Fibroblast of the aortic adventitia (primary cell): ENCODE measurements at places on chromosomes 16 and 17.

- DNase-seq: no peak
Observed at GRCh38 chr16:381012-381788, 578 bp downstream of the PGAP6 start.

GRCh38 chr17:68356949-68357455, 65.7 kb downstream of the ARSG start:
- DNase-seq: no peak

DNA sequence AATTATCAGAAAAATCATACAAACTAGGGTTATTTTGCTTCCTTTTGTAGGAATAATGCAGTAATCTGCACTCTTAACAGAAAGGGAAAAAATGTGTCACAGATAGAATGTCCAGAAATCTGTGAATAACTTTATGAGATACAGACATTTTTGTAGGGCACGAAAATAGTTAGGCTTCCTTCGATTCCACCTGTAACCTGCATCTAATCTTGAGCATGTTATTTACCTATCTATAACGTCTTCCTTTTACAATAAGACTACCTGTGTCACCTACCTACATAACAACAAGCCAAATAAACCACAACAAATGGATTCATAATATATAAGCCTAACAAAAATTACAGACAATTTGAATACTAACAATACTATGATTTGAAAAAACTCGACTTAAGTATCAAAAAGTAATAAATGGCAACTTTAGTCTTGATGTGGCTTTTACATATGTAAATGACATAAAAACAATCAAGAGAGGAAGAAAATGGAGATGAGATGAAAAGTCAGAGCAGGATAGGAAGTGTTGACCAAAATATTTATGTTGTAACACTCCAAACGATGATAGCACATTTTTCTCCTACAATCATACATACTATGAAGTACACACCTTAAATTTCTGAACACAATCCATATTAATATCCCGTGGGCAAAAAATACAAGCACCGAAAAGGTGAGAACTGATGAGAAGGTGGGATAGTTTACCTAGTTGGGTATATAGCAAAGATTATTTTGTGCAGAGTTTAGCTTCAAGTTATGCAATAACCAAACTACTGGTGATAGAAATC, 2.5 kb downstream of the STAT5B start:
- no peak for DNase-seq

GRCh38 chr17:78040440-78041385, 82.2 kb downstream of the TNRC6C start:
- peak; percentile 62 for DNase-seq

DNA sequence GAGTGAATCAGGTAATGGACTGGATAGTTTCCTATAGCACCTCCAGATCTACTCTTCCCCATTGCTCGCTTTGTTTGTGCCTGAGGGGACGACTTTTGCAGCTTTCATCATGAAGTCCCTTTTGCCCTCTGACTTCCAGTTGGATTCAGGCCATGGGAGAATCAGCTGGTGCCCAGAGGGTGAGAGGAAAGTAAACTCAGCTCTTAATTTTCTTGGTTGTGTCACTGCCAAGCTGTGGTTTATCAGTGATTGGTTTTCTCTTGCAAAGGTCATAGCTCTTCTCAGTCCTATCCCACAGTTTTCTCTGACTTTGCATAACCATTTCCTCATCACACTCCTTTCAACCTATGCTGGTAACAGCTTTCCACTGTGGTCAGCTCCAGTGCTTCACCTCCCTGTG, 200.1 kb downstream of the KCNJ2 start:
- no peak for DNase-seq

GRCh38 chr17:7845359-7846062, 9.4 kb upstream of the TMEM88 start:
- DNase-seq: no peak

- DNase-seq: peak; percentile 77
Observed at GRCh38 chr16:57732037-57732436, 3.5 kb upstream of the KATNB1 start.

DNA sequence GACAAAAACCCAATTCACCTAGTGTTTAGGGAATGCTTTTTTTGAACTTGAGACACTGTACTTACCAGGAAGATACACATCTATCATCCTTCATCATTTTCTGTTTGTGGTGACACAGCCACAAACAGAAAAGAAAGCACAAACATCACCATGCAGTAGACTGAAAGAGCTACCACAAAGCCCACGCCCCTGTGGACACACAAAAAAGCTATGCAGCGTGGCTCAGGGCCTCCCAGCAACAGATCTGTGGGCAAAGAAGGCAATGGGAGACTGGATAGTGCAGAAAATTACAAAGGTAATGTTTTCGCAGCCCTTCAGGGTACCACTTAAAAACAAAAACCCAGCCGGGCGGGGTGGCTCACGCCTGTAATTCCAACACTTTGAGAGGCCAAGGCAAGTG, 9.6 kb downstream of the COTL1 start:
- no peak for DNase-seq

- peak; percentile 55 for DNase-seq
Observed at GRCh38 chr17:16463358-16464302, 28.4 kb downstream of the LRRC75A start.

DNA sequence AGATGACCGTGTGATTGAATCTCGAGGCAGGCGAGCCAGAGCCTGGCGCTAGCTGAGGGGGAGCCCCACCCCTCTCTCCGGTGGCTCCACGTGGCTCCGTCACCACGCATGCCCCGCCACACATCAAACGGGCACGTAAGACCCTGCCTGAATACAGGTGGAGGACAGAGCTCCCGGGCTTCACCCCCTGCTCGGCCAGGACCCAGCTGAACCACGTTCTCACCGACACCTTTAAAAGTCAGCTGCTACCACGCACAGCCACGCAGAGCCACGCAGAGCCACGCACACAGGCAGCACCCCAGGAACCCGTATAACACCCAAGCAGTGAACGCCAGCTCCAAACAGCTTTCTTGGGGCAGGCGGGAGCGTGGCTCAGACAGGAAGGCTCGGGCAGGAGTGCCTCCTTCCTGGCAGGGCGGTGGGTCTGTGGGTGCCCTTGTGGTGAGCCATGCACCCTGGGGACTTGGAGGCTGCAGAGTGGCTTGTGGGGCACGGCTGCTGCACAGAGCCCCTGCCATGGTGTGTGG, 4.4 kb downstream of the TMEM204 start:
- DNase-seq: no peak

- no peak for DNase-seq
Observed at GRCh38 chr17:35554668-35555067, 6.0 kb downstream of the SLFN14 start.

DNA sequence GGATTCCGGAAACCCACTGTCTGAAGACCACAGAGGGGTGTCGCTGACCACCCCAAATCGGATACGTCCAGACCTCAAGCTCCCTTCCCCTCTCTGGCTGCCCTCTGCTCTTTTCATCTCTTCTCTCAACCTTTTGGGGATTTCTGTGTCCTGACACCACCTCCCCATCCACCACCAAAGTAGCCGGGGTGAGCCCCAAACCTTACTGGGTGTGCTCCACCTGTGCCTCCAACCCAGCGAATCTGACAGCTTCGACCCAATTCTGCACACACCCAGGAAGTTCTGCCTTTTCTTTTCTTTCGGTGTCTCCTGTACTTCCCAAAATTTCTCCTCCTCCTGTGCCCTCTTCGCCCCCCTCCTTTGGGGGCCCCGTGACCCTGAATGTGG, 534 bp downstream of the KCTD11 start:
- no peak for DNase-seq

GRCh38 chr17:77419547-77420094, 278.9 kb downstream of the SEC14L1 start:
- no peak for DNase-seq

DNA sequence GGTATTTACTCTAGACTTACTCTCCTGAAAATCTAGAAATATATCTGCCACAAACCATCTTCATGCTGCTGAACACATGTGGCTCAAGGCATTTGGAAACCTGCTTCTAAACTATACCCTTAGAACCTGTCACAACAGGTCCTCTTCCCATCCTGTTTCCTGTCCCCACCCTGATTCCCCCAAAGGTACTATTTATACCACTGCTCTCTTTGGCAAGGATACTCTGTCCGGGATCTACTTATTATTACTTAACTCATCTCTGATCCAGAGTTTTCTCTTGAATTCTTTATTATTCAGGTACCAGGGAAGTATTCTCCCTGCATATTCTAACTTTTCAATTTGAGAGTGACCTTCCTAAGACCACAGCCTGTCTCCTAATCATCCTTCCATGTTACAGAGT, 33.4 kb downstream of the TRAF4 start:
- DNase-seq: no peak

GRCh38 chr17:33492731-33493265, 199.7 kb upstream of the ASIC2 start:
- DNase-seq: no peak

DNA sequence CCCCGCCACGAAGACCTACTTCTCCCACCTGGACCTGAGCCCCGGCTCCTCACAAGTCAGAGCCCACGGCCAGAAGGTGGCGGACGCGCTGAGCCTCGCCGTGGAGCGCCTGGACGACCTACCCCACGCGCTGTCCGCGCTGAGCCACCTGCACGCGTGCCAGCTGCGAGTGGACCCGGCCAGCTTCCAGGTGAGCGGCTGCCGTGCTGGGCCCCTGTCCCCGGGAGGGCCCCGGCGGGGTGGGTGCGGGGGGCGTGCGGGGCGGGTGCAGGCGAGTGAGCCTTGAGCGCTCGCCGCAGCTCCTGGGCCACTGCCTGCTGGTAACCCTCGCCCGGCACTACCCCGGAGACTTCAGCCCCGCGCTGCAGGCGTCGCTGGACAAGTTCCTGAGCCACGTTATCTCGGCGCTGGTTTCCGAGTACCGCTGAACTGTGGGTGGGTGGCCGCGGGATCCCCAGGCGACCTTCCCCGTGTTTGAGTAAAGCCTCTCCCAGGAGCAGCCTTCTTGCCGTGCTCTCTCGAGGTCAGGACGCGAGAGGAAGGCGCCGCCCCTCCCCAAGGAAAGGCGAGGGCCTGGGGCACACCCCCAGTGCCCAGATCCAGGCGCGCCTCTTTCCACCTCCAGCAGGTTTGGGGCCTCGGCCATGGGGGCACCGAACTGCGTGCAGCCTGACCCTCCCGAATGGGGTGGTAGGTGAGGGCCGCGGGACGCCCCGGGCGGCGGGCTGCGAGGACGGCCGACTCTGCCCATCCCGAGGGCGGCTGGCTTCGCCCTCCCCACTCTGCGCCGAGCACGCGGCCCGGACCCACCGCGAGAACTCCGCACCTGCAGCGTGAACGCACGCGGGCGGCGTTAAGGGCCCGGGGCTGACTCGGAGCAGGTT, 664 bp downstream of the HBQ1 start:
- DNase-seq: peak; percentile 49

GRCh38 chr16:19884611-19885450, at the start of gene GPRC5B:
TSS of gene GPRC5B (minus strand) at chr16:19884848. CDS start at chr16:19872845, 12,003 bp downstream.
- peak; percentile 36 for DNase-seq

DNA sequence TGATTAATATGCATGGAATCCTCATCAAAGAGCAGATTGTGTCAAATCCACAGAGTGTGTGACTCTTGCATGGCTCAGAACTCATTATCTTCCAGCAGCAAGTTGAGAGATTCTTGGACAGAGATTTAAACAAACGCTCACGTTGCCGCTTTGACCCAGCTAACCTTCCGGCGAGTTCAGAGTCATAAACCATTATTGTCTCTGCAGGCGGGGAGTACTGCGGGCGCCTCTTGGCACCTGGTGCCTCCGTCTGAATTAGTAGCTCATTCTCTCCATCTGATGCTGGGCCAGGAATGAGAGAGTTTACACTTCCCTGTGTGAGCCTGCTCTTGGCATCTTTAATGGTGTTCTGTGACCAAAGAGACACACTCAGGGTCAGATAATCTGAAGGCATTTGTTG, 138.6 kb upstream of the WSCD1 start:
- no peak for DNase-seq

DNA sequence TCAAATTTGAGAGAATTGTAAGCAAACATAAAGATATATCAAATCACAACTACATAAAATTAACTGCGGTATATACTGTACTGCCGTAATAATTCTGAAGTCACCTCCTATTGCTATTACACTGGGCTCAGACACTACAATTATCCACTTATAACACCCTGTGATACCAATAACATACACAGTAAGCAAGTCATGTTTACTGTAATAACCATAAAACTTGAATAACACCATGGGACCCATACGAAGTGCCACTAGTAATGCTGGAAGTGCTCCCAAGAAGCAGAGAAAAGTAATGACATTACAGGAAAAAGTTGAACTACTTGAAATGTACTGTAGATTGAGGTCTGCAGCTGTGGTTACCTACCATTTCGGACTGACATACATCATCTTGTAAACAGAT, 24.0 kb downstream of the CMC2 start:
- DNase-seq: no peak

DNA sequence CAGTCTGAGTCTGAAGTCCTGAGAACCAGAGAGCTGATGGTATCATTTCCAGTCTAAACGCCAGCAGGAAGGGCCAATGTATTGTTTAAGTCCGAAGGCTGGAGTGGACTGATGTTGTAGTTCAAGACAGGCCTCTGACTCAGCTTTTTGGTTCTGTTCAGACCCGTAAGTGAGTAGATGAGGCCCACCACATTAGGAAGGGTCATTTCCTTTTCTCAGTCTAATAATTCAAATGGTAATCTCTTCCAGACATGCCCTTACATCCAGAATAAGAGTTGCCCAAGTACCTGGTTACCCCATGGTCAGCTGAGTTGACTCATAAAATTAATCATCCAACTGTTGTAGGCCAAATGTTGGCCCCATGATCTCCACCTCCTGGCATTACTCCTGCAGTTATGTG, 442.6 kb upstream of the HSBP1 start:
- DNase-seq: peak; percentile 70

GRCh38 chr16:3364774-3365427, 9.2 kb downstream of the OR2C1 start:
- peak; percentile 94 for DNase-seq

GRCh38 chr17:70699408-70699807, 530.1 kb downstream of the KCNJ2 start:
- no peak for DNase-seq

- DNase-seq: no peak
Observed at GRCh38 chr16:2990891-2991290, 10.6 kb upstream of the PKMYT1 start.

- DNase-seq: peak; percentile 77
Observed at GRCh38 chr17:13074026-13074425, 56.2 kb upstream of the ELAC2 start.
